ENCODE measurements at places on chromosomes 12 and 14.

DNA sequence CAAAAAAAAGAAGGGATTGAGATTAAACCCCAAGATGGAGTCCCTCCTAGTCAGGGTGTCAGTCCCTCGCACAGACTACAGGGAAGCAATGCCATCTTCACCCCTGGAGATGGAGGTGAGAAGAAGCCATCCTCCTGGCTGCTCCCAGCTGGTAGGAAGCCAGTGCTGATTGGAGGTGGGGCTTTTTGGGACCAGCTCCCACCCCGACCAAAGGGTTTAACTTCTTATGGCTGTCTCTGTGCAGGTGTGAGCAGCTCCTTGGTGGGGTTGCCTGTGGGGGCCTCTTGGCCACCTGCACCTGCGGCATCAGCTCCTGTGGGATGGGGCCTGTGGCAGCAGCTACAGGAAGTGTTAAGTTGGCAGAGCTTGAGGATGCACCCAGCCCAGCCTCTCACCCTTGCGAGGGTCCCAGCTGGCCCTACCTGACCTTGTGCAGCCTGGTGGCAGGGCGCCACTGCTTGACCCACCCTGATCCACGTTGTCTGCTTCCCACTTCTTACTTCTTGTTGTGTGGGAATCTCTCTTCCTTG, 3.8 kb upstream of the KRT86 start:
- DNase-seq, result no peak

DNA sequence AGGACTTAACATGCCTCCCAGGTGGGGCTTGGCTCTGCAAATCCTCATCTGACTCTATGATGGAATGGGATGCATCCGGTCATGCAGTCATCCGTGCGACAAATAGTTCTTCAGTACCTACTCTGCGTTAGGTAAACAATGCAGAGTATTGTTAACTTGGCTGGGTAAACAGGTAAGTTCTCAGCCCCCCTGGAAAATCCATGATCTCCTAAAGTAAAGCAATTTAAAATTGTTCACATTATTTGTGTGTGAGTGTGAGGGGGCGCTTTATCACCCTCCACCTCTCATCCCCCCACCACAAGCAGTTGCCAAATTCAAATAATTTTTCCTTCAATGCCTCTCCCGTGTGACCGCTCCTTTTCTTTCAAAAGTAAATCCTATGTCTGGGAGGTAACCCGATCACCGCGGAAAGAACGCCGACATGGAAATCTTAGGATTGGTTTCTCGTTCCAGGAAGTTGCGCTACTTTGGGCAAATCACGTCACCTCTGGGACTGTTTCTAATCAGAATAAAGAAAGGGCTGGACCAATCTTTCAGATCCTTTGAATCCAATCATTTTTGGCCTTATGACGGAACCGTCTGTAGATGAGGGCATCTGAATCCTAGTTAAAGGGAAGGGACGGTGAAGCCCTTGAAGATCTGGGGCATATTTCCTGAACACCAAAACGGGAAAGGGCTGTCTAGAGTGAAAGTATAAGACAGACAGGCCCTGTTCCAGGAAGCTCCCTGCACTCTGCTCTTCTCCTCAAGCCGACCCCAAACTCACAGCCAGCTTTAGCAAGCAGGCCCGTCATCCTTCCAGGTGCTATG, 44.0 kb upstream of the SINHCAF start:
- DNase-seq, result peak; percentile 87

GRCh38 chr12:60266381-60266852, 670.6 kb downstream of the SLC16A7 start:
- no peak for DNase-seq

GRCh38 chr12:7144414-7145120, 14.4 kb downstream of the CLSTN3 start:
- peak; percentile 29 for DNase-seq

- DNase-seq, result no peak
Measured at GRCh38 chr12:12072064-12072760, 1.5 kb downstream of the BCL2L14 start.

- DNase-seq, result no peak
Measured at GRCh38 chr14:73958591-73958990, 8.5 kb downstream of the COQ6 start.

DNA sequence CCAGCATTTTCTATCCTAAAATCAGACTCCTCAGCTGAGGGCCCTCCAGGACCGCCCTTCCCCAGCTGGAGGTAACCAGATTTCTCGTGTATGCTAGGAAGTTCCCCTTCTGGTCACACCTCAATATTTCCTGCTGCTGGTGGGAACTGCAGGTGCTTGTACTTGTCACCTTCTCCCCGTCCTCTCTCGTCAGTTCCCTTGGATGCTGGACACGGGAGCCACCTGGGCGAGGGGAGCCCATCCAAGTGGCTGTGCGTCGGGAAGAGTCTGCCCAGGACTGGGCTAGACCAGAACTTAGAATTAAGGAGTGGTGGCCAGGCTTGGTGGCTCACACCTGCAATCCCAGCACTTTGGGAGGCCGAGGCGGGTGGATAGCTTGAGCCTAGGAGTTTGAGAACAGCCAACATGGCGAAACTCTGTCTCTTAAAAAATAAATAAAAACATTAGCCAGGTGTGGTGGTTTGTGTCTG, 23.2 kb upstream of the KIF26A start:
- DNase-seq, result no peak

- no peak for DNase-seq
Measured at GRCh38 chr14:80447392-80447791, 236.1 kb upstream of the DIO2 start.

DNA sequence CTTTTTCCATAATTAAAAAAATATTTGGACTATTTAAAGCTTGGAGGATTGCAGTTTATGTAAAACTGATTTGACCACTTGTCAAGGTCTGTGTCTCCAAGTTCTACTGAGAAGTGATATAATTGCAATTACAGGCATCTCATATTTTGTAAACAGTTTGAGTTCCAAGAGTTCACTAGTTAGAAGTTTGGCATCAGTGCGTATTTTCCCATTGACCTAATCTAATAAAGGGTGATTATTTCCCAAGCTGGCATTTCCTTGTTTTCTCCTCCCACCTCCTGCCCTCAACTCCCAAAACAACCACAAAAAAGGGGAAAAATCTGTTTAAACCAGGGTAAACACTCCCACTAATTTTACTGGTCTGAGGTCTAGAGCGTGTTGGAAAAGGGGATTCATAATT, 3.0 kb upstream of the MYF6 start:
- DNase-seq, result no peak

GRCh38 chr12:2170376-2170775, 117.6 kb downstream of the CACNA1C start:
- DNase-seq, result no peak

- peak; percentile 88 for DNase-seq
Measured at GRCh38 chr14:91286530-91286937, 42.0 kb upstream of the GPR68 start.

DNA sequence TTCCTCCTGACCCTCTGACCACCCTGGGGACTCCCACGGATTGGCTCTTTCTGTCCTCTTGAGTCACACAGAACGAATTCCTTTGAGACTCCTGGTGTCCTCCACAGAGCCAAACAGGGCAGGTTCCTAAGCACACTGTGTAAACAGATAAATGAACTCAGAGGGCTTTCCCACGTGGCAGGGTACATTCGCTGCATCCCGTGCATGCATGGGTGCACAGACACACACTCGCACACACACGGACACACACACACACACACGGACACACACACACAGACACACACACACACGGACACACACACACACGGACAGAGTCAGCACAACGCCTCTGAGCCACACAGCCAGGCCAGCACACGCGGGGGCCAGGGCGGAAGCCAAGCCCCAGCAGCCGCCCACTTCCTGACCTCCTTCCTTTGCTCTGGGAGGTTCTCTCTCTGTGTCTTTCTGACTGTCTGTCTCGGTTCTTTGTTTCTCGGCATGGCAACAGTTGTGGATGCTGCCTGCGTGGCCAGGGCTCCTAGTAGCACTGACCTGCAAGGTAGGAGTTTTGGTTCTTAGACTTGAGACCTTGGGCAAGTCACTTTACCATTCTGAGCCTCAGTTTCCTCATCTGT, 706 bp downstream of the CRACR2A start:
- peak; percentile 35 for DNase-seq

DNA sequence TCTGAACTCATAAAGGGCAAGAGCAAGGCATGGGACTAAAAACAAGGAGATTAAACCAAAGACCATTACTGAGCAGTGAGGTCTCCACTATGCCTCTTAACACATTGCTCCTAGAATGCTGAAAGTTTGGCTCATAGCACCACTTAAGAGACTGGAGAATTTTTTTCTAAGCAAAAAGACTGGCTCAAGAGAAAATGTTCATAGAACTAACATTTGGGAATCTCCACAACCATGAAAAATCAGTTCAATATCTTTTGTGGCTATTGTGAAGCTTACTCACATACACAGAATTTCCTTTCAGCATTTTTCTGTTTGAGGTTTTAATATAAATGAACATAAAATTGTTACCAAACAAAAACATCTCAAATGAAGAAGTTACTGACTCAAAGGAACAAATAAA, 255.8 kb downstream of the CCDC91 start:
- DNase-seq, result no peak

- DNase-seq, result no peak
Measured at GRCh38 chr14:31527087-31527486, 34.1 kb upstream of the NUBPL start.

DNA sequence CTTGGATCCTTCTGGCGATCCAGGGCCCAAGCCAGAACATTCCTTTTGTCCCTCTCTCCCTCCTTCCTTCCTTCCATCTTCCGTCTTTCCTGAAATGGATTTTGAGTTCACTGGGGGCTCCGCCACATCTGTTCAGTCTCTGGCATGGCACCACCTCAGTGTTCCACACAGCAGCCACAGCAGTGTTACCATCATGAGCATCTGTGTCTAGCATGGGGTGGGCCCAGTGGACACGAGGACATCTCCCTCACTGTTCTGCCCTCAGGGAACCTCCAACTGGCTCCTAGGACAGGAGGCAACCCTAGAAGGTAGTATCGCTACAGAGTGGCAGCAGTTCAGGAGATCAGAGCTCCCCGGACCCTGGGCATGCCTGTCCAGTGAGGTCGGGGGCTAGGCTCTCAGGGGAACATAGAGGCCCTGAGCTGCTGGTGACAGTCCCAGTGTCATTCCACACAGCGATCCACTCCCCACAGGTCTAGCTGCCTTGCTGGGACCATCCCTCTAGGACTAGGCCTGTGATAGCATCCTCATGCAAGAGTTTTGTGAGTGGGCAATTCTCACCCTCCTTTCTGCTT, 59.0 kb downstream of the GALNT16 start:
- no peak for DNase-seq

- peak; percentile 37 for DNase-seq
Measured at GRCh38 chr12:103561174-103561573, 25.9 kb upstream of the STAB2 start.

GRCh38 chr12:53964315-53964713, 8.6 kb upstream of the HOXC11 start:
- DNase-seq, result no peak

DNA sequence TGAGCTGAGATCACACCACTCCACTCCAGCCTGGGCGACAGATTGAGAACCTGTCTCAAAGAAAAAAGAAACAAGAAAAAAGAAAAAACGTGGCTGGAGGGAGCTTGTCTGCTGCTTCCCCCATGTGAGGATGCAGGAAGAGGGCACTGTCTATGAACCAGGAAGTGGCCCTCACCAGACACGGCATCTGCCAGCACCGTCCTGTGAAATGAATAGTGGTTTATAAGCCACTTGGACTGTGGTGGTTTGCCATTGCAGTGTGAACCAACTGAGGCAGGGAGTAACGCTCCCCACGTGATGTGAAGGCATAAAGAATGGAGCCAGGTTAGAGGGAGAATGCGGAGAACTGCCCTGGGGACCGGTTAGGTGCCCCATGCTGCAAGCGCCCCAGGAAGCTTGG, 4.5 kb upstream of the BRF1 start:
- no peak for DNase-seq

GRCh38 chr14:70086685-70087379, 101.9 kb downstream of the SLC8A3 start:
- peak; percentile 46 for DNase-seq

DNA sequence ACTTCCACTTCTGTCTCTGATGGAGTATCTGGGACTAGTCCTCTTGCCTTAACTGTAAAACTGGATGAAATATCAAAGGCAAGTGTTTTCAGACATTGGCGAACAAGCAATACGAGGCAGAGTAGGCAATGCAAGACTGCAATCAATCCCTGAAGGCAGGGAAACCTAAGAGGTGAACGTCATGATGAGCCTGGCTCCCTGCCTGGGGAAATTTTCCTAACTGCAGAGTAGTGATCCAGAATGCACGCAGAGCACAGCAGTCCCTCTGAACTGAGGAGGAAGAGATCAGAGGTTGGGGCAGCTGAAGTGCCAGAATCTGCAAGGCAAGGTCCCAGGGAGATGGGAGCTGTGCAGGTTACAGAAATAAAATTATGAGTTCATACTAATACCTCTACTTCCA, 18.5 kb downstream of the BHLHE41 start:
- DNase-seq, result no peak

- no peak for DNase-seq
Measured at GRCh38 chr12:50542448-50542847, 37.7 kb downstream of the DIP2B start.

DNA sequence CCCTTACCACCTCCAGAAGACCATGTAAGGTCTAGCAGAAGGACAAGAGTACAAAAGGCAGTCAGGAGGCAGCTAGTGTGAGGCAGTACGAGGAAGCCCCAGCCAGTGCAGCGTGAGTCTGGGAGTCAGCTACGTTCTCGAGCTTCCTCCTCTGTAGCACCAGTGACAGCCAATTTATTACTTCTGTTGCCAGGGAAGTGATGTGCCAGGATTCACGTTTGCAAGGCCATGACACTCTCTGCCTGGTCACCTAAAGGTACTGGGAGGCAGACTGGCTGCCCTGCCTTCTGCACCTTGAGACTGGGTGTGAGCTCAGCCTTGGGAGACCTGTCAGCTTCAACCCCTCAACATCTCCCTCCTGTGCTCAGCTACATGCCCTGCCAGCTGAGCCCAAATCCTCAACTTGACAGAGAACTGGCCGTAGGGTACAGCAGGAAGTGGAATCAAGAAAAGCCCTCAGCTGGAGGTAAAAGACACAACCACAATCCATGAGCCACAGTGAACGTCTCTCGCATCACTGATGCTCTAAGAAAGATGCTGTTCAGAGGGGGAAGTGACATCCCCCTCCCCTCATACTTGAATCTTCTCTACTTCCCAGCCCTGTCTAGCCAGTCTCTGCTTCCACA, 182.5 kb upstream of the RGS6 start:
- no peak for DNase-seq

DNA sequence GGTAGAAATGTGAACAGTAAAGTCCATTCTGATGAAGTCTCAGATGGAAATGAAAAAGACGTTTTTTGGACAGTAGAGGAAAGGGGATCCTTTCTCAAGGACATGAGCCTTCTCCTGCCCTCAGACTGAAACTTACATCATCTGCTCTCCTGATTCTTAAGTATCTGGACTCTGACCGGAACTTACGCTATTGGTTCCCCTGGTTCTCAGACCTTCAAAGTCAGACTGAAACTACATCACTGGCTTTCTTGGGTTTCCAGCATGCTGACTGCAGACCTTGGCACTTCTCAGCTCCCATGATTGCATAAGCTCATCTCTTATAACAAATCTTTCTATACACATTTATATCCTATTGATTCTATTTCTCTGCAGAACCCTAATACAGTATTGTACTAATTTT, 291.0 kb downstream of the SNAPC1 start:
- no peak for DNase-seq

Data from mesendoderm (in vitro differentiated cells).